ENCODE measurements at places on chromosomes 3 and 15.
A peak's percentile ranks its signal among the peaks of the same experiment; 100 is the strongest.

- DNase-seq: no peak
Observed at GRCh38 chr3:119517112-119517511, 18.8 kb downstream of the TIMMDC1 start.

GRCh38 chr3:185645596-185646381 lies 59.7 kb downstream of the SENP2 start:
- DNase-seq: no peak

DNA sequence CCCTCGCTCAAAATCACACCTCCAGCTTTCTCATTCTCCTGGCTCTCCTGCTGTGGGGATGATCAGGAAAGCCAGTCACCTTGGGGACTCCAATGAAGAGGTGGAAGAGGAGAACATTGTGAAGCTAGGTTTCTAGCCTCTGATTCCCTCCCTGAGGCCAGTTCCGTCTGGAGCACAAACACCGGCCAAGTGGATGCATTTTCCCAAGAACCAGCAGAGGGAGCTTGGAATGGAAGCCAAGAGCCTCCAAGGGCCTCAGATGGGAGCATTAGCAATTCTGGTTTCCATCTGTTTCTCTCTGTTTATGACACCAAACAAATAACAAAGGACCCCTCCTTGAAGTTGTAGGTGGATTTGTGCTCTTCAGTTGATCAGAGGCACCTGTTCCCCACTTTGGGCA lies 40.6 kb upstream of the NMNAT3 start:
- peak; percentile 6 for DNase-seq

DNA sequence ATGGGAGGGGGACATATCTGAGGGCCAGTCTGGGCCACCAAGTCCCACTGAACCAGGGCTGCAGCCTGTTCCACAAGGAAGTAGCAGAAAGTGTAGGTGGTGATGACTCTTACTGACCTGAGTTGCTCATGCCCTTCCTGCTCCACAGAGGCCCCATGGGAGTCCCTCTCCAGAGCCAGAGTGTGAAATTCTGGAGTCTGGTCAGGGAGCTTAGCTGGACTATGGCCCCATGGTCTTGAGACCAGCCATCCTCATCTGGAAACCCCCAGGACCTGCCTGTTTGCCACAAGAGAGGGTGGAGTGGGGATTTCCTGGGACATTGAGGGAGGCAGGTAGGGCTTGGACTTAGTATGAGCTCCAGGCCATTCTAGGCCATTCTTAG lies 3.0 kb downstream of the SPINT1 start:
- DNase-seq: no peak

GRCh38 chr3:166444756-166445155 lies 607.5 kb upstream of the BCHE start:
- no peak for DNase-seq

DNA sequence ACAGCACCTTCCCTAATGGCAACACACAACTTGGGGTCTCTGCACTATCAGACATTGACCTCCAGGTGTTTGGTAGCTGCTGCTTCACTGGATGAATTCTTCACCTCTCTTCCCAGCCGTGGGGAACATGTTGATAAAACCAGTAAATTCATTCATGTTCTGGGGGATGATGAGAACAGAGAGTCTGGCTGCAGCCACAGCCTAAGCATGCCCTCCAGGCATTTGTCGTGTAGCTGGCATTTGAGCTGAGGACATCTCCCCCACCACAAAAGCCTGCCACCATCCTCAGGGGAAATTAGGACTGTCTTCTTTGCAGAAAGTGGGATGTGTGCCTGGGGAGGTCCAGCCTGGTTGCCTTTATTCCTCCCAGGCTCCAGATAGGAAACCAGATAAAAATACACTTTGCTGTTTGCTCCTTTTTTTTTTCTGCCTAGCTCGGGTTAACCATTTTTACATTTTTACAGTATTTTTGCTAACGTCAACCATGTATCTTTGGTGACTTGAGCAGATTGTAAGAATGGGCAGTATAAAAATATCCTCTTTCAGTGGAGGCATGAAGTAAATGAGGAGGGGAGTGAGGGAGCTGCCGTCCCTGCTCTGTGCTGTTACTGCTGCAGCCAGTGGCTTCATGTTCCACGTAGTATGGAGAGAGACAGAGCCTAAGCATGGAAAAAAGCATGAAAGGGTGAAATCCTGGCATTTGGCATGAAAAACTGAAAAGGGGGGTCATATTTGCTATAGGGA lies 444.0 kb downstream of the EPHB1 start:
- no peak for DNase-seq

- no peak for DNase-seq
Observed at GRCh38 chr3:123805101-123805500, 79.0 kb downstream of the MYLK start.

DNA sequence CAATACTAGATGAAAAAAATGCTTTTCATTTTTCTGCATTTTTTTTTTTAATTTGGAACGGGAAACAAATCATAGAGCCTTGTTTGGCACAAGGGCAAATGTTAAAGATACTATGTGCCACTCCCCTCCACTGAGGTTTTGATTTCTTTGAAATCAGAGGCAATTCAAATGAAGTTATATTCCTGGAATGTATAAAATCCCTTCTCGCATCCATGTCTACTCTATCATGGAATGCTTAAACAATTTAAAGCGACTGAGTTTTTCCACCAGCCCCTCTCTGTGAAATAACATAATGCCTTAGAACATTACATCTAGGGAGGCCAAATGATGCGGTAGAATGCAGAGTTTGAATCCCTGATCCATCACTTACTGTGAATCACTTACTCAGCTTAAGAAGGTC lies 69.7 kb downstream of the FMN1 start:
- DNase-seq: no peak

GRCh38 chr3:13005301-13005700 lies 67.9 kb downstream of the IQSEC1 start:
- no peak for DNase-seq

DNA sequence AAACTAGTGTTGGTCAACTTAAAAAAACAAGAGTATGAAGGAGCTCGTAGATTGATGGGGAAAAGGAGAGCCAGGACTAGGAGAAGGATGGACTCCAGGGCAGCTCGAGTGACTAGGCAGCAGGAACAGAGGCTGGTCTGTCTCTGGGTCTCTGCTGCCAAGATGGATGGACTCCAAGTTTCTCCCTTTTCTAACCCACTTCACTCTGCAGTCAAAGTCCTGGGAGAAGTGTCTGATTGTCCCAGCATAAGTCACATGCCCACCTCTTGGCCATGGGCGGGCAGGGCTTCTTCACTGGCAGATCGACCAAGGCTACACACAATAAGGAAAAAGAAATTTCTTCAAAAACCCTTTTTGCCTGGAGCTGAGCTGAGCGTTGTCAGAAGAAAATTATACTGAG lies 9.2 kb upstream of the EPB42 start:
- DNase-seq: no peak

- no peak for DNase-seq
Observed at GRCh38 chr3:21898316-21898715, 147.3 kb upstream of the ZNF385D start.

DNA sequence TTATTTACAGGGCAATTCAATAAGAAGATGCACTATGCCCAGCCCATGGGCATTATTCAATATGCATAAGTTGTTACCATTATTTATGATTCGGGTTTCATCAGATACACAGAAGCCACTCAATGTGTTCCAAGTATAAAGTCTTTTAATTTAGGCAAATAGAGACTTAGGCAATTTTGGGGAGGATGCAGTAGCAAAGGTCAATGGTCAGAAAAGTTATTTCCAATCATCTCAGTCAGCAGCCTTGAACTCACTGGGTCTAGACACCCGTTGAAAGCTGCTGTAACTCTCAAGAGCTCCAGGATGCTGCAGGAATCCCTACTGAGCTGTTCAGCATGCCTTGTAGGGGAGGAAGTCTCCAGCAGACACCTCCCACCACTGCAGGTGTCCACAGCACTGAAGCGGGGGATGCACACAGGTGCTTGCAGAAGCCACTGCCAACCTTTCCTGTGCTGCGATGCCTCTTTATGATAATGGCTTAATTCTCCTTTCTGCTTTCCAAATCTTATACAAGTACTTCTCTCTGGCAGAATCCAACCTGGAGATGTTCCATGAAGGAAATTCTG lies 155.0 kb upstream of the SUCLG2 start:
- DNase-seq: no peak

DNA sequence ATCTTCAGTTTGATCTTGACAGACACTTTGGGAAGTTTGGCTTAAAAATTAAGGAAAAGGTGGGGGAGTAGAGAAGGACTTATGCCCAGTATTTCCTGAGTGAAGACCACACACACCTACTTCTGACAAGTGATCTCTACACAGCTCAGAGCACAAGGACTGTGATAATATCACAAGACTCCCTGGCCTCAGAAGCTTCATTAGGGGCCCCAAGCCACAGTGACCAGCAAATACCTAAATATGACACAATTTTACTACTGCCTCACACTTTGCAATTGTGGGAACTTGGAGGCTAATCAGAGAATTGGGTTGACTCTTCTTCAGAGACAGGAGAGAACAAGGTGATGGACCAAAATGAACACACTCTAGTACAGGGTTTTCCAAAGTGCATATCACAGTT lies 2.6 kb downstream of the ILDR1 start:
- DNase-seq: no peak

GRCh38 chr15:76274226-76274625 lies 37.0 kb downstream of the ETFA start:
- no peak for DNase-seq

- no peak for DNase-seq
Observed at GRCh38 chr3:169993761-169994160, 27.2 kb downstream of the SEC62 start.

DNA sequence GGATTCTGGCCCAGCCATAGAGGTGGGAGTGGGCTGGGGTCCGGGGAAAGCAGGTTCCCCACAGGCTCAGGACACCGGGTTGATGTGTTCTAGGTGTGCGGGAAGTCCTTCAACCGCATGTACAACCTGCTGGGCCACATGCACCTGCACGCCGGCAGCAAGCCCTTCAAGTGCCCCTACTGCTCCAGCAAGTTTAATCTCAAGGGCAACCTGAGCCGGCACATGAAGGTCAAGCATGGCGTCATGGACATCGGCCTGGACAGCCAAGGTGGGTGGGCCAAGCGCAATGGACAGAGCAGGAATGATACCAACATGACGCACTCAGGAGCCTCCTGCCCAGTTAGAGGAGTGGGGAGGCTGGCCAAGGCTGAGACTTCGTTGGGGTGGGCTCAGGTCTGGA lies 28.2 kb downstream of the IDH2 start:
- no peak for DNase-seq

DNA sequence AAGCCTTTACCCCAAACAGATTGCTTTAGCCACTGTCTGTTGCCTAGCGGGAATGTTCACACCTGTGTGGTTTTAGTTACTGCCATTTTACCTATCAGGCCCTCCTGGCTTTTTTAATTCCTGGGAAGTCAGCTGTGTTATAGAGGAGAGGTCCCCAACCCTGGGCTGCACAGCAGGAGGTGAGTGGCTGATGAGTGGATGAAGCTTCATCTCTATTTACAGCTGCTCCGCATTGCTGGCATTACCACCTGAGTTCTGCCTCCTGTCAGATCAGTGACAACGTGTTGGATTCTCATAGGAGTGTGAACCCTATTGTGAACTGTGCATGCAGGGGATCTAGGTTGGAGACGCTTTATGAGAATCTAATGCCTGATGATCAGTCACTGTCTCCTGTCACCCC lies 127.0 kb downstream of the MBNL1 start:
- no peak for DNase-seq

- DNase-seq: no peak
Observed at GRCh38 chr3:188840290-188840689, 331.5 kb upstream of the TPRG1 start.

- DNase-seq: no peak
Observed at GRCh38 chr3:33437556-33438283, 2.5 kb downstream of the UBP1 start.

DNA sequence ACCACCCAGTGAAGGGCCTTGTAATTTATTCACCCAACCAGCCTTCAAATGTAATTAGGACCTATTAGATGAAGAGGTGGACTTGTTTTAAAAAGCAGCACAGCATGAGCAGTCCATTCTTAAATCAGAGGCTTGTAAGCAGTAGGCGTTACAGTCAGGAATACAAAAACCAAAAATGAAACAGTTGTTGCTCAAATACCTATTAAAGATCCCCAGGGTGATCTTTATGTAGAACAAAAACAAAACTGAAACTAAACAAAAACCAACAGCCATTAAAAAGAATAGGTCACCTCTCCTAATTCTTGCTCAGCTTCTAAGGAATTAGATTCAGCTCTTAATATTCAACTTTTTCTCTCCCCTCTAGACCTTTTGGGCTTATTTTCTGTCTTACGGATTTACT lies 104.9 kb upstream of the ST8SIA2 start:
- no peak for DNase-seq

DNA sequence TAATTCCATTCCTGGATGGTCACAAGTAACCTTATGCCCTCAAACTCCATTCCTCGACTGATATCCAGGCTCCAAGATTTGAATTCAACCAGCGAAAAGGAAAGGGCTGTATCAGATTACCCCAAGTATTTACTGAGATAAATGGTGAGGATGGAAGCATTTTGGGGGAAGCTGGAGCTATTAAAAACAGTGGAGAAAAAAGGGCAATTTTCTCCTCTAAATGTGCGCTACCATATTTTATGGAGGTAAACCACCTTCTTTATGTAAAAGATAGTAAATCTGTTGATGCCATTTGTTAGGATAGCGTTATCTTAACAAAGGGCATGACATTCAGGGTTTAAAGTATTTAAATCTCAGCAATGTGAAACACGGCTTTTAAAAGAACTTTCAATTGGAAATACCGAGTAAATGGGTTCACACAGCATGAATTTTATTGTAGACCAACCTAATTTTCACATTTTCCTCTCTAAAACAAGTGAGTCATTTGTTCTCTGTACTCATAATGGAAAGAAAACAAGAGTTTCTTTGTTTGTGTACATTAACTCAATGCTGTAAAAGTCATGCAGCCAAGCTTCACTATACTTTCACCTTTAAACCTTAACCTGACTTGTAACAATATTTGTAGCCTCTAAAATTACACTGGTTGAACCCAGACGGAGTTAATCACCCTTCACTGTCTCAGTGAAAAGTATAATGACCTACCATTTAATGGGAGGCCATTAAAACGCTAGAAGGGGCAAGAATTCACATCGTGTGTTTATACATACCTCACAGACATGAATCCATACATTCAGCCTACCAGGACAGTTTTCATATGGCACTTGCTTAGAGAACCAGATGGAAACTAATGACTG lies 773.4 kb downstream of the ROBO1 start:
- DNase-seq: no peak

DNA sequence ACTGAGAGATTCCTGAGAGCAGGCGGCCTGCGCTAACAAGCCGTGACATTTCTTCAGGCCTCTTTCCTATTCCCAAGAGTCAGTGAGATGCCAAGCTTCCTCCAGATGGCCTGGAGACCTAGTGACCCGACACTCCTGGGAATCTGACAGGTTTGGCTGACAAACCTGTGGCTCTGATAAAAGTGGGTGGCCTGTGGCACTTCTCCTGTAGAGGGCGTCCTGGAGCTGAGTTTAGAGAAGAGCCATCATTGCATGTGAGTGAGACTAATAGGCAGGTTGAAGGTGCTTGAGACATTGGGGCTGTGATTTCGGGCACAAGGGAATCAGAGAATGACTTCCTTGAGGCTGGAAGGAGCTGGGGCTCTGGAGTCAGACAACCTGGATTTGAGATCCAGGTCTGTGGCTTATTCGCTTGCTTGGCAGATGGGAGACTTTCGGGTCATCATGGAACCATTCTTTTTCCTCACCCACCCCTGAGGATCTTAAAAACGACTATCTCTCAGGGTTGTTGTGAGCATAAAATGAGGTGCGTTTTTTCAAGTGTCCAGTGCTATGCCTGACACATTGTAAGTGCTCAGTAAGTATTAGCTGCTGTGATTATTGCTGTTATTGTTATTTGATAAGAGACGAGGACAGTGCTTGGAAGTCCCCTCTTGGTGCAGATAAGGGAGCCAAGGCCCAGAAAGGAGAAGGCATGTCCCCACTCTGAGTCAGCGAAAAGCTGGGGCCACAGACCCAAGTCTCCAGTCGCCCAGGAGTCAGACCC lies 77.2 kb downstream of the SCN10A start:
- peak; percentile 60 for DNase-seq

GRCh38 chr15:41656188-41656587 lies 4.0 kb upstream of the MGA start:
- DNase-seq: no peak

Measured in H54 (cell line).